ENCODE measurements at places on chromosomes 11 and 22.

- DNase-seq = no peak
Observed at GRCh38 chr11:106276859-106277436, 199.5 kb downstream of the AASDHPPT start.

GRCh38 chr22:18991138-18991432 lies 55.0 kb upstream of the PRODH start:
- DNase-seq = peak; percentile 57

DNA sequence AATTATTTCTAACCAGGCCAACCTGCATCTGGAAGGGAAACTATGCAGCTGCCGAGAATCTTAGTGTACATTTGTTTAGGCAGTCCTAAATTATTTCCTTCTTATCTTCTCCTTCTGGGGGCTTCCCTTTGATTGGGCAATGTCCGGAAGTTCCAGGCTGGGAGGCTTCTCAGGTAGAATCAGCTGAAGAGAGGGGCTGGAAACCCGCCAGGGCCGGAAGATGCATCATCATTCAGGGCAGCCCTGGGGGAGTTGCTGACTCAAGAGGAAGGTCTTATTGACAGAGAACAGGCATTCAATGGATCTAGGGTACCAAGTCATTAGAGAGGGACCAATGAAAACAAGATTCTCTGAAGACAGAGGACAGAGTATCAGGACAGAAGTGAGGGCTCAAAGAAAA lies 150.7 kb downstream of the BLID start:
- DNase-seq = no peak

- no peak for DNase-seq
Observed at GRCh38 chr11:108218912-108219783, 3.3 kb downstream of the NPAT start.

GRCh38 chr11:67167091-67167490 lies 48.0 kb downstream of the KDM2A start:
- no peak for DNase-seq

GRCh38 chr11:21402274-21402673 lies 732.9 kb downstream of the NELL1 start:
- no peak for DNase-seq
